ENCODE measurements at places on chromosomes 12 and 14.

DNA sequence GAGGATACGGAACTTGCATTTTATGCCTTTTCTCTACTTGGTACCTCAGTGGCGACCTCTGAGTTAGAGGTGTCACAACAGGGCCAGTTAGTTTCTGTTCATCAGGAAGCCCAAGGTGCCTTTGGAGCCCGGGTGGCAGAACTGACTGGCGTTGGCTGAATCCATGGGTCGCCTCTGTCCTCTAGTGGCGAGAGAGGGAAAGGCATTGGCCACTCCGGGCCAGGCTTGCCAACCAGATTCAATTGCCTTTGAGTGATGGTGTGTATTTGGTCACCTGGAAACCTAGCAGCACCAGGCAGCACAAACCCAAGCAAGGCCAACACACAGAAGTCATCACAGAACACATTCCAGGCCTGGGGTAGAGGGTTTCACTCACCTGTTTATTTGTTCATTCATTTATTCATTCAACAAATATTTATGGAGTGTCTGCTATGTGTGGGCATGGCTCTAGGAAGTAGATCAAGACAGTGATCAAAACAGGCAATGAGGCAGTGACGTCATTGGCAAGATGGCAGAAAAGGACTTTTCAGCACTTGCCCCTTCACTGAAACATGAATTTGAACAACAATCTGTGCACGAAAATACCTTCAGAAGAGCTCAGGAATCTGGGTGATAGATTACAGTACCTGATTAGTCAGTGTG, 40.5 kb upstream of the KCNA5 start:
- DNase-seq: peak; percentile 24

DNA sequence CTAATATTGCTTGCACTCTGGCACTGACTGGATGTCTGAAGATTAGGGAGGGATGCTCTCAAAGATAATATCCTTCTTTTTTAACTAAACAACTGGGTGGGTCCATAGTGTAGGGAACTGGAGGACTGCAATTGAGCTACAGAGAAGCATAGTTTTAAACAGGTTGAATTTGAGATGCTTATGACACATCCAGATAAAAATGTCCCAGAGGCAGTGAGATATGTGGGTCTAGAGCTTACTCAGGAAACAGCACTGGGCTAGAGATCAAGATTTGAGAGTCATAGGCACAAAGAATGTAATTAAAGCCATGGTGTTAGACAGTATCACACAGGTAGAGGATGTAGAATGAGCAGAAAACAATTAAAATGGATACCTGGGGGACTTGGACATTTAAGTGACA, 198.4 kb downstream of the NELL2 start:
- no peak for DNase-seq

GRCh38 chr12:7907009-7907408, 29.0 kb downstream of the SLC2A3 start:
- peak; percentile 30 for DNase-seq

DNA sequence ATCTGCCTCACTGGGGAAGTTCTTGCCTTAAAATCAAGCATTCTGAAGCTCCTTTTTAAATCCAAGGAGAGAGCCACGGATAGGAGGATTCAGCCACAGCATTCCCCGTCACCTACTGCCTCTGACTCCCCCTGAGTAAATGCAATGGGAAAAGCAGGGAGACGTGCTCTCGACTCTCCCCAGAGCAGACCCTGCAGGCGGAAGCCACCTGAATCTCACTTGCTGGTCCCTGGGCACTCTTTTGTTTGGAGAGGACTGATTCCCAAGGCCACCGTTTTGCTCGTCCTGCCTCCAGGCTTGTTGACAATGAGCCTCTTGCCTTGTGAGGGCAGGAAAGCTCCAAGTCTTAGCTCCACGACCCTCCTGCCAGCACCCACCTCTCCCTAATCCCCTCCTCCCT, 204.5 kb downstream of the SLC15A4 start:
- no peak for DNase-seq

- DNase-seq: no peak
Measured at GRCh38 chr12:107404981-107405380, 280.6 kb upstream of the PWP1 start.

GRCh38 chr12:4202918-4203317, 70.6 kb upstream of the CCND2 start:
- no peak for DNase-seq

Measured in fibroblast of skin of left quadriceps (primary cell).